ENCODE measurements at places on chromosomes 13 and 19.

DNA sequence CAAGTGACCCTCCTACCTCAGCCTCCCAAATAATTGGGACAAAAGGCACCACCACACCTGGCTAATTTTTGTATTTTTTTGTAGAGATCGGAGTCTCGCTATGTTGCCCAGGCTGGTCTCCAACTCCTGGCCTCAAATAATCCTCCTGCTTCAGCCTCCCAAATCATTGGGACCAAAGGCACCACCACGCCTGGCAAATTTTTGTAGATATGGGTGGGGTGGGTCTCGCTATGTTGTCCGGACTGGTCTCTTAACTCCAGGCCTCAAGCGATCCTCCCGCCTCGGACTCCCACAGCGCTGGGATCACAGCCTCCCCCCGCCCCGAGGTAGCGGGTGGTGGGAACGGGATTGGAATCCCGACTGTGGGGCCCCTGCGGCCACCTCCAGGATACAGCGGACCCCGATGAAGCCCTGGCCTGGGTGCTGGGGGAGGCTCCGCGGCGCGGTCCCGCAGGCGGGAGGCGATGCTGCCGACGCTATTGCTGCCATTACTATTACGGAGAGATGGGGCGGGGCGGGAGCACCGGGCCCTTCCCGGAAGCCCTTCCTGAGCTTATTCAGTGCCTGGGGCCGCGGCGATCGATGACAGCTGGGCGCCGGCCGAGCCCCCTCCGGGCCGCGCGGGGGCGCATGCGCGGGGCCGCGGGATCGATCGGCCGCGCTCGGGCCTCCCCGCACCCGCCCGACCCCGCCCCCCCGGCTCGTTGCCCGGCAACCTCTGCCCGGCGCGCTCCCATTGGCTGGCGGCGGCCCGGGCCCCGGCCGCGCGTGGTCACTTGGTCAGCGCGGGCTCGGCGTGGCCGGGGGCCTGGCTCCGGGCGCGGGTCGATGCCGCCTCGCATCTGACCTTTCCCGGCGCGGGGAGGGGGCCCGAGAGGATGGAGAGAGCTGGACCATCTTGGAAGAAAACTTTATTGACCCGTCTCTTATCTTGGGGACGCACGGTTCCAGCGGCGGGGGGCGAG lies 27.9 kb upstream of the ONECUT3 start:
- no peak for DNase-seq

DNA sequence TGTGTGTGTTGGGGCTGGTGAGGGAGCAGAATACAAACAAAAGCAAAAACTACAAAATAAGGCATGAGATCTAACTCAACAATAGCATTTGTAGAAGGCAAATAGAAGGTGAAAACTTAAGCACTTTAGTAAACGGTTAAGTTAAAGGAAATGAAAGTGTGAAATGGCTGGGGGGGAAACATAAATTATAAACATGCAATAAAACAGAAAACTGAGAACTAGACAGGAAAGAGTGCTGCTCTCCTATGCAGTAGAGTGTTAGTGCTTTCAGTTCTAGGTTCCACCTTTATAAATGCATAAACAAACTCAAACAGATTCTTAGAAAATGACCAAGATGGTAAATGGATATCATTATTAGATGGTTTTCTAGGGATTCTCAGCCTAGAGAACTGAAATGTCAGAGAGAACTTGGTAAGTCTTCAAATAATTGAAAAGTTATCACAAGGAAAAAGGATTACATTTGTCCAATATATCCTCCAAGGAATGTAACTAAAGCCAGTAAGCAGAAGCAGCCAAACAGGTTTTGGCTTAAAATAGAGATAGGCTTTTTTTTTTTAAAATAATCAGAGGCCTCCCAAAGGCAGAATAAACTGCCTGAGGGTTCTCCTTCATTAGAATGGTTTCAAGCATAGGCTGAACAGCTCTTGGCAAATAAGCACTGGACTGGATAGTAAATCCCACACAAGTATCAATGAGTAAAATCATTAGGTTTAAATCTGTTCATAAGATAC lies 23.3 kb downstream of the RBM26 start:
- DNase-seq, result no peak

DNA sequence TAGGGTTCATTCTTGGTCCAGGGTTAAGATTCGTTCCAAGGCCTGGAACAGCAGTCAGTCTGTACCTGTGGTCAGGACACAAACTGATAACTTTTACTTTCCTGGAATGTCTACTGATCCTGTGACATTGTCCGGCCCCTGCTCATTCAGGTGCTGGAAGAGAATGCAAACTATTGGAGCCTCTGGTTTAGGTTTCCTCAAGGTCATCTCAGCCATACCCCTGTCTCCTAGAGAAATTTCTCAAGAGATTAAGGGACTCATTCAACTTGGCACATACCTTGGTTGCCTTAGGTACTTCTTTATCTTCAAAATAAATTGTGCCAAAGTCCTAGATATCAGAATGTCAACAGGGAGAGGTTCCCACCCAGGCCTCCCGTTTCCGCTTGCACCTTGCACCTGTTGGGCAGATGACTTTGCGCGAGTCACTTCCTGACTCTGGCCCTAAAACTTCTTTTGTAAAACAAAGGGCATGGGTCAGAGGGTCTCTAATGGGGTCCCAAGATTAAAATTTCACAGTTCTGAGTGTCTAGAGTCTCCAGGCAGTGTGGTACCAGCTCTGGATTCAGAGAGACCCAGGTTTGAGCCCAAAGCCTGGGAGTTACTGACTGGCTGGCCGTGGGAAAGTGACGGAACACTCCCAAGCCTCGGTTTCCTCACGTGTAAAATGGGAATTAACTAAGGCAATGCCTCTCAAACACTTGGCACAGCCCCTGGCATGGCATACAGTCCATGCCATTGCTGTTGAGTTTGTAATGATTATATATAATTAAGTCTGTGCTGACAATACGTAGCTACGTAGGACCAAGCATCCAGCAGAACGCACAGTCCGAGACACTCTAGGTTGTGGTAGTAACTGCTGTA lies 25.8 kb upstream of the CYP2S1 start:
- DNase-seq, result no peak

GRCh38 chr19:38667661-38668171 lies 20.3 kb downstream of the ACTN4 start:
- no peak for DNase-seq

DNA sequence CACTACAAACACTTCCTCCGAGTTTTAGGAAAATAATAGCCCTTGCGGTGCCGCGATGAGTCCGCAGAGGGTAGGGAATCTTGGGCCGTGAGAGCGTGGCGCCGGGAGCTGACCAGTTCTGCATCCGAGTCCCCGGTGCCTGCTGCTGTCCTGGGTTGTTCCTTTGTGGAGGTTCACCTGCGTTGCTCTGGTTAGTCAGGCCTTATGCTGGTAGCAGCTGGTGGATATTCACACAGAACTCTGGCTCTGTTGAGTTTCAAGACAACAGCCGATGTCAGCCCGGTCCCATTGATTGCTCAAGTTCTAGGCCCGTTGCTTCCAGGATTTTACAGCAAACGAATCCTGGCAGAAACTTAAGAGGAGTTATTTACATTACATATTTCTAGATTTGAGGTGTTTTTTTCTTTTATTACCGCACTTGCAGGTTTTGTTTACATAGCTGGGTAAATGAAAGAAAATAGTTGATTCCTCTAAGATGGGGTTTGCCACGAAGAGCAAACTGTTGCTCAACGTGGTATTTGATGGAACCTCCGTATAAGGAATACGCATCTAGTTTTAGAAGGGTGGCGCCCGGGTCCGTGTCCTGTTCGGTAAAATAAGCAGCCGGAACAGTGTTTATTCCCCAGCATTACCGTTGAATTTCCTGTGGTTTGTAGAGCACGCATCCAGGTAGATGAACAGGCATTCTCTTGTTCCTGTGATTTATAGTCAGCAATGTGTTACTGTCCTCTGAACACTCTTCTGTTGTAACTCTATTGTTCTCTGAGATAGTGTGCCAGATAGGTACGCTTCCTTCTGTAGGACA lies 1.3 kb downstream of the CLDN10 start:
- DNase-seq, result no peak

GRCh38 chr13:93776936-93777335 lies 550.3 kb downstream of the GPC6 start:
- no peak for DNase-seq

GRCh38 chr19:19468424-19469050 lies 46.8 kb downstream of the TSSK6 start:
- no peak for DNase-seq

GRCh38 chr13:75607447-75607846 lies 28.7 kb upstream of the LMO7 start:
- no peak for DNase-seq

- no peak for DNase-seq
These were observed 500.6 kb upstream of the MIR17HG start for GRCh38 chr13:90846936-90847335.

GRCh38 chr19:9070066-9070465 lies 16.8 kb upstream of the OR1M1 start:
- no peak for DNase-seq

GRCh38 chr13:40537146-40537895 lies 129.1 kb downstream of the FOXO1 start:
- DNase-seq, result no peak

- no peak for DNase-seq
These were observed 10.8 kb downstream of the JOSD2 start for GRCh38 chr19:50500060-50500752.

GRCh38 chr13:37617173-37617572 lies 18.6 kb upstream of the POSTN start:
- no peak for DNase-seq

- DNase-seq, result no peak
These were observed 5.2 kb upstream of the KBTBD7 start for GRCh38 chr13:41199526-41199925.

GRCh38 chr19:57171551-57172081 lies 4.3 kb upstream of the DUXA start:
- DNase-seq, result no peak

GRCh38 chr13:85031771-85032170 lies 767.4 kb downstream of the SLITRK6 start:
- DNase-seq, result no peak

- no peak for DNase-seq
These were observed 10.6 kb downstream of the ATP11A start for GRCh38 chr13:112700291-112701060.

DNA sequence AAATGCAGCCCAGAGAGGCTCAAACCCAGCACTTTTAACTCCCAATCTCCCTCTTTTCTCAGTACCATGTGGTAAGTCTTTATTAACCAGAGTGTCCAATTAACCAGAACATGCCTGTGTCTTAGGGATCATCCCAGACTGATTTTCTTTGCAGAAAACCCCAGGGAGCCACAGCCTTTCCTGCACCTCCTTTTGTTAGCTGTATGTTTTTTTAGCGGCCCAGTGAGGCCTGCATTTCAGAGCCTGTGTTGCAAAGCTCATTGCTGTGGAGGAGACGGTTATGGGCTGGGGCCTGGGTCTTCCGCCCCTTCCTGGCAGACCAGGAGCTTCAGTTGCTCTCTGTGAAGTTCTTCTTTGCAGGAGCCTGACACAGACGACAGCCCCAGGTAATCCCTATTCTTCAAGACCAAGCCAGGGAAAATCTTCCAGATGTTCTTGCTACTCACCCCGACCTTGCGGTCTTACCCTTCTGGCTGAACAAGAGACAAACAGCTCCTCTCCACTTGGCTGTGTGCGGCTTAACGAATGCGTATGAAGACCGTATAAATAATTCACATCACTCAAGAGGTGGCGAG lies 70.7 kb upstream of the TSHZ3 start:
- DNase-seq, result no peak

- DNase-seq, result no peak
These were observed 12.8 kb downstream of the IGSF23 start for GRCh38 chr19:44626048-44626624.

- no peak for DNase-seq
These were observed 4.6 kb downstream of the ZNF444 start for GRCh38 chr19:56145698-56146097.

DNA sequence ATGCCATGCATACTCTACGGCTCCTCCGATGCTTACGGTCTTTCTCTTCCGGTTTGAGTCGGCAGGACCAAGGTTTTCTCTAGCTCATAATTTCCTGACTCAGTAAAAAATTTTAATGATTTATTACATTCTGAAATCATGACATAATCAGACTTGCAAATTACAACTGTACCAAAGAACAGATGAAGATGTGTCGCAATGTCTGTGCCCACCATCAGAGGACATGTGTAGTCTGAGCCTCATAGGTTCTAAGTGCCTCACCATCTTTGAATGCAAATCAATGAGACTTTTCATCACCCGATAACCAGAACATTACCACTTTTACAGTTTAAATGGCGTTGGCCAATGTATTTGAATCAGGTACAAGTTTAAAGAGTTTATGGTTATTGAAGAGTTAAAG lies 213.1 kb downstream of the NHLRC3 start:
- no peak for DNase-seq

GRCh38 chr13:37886879-37887278 lies 17.3 kb upstream of the TRPC4 start:
- no peak for DNase-seq

DNA sequence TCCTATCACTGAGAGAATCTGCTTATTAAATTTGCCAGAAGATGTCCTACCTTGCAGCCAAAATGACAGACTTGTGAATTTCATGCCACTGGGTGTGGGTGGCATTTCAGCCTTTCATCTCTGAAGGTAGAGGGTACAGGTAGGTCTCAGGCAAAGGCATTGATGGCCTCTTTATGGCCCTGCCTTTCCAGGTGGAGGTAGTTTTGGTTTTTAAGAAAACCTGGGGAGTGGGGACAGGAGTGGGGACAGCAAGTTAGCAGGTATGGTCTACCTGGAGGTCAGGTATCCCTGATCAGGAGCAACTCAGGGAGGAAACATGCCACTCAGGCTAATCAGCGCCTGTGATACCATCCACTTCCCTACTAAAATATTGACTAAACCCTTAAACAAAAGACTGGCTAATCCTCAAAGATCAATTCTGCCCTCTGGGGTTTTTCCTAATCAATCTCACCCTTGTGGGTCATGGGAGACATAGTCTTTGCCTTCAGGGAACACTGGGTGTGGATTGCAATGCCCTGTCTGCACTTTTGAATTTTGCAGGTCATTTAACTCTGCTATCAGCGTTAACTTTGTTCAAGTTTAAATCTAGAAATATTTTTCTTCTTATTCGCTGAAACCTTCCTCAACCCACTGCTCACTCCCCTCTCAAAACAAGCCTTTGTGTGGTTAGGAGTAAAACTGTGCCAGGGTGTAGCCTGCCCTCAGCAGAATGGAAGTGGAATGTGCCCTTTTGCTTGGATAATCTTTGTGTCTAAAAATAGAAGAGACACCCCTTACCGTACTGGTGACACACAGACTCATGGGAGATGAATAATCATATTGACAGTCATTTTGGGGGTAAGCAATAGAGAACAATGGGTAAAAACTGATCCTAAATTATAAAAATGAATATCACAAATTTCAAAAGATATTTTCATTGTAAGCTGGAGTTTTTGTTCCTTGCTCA lies 233.7 kb downstream of the COG6 start:
- DNase-seq, result no peak

DNA sequence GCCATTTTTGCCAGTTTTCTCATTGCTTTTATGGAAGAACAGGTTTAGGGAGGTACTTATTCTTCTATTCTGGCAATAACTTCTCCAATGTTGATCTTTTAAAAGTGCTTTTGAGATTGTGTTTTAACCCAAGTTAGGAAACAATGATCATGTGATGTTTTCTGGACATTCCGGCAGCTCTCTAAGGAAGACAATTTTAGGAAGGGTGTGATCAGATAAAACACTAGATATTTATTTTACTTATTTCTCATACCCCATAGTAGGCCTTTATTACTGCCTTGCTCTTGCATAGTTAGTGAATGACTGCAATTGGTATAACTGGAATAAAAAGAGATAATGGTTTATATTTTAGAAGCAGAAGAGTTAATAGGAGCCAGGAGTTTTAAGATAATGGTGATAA lies 68.4 kb upstream of the SPATA13 start:
- no peak for DNase-seq
